ENCODE measurements at places on chromosomes 1 and 21. TPM values are rescaled to one million over a fixed set of nuclear protein-coding genes. Genes with fewer than 3 reads are reported as not detected.

- H3K4me1 ChIP-seq: no peaks in the 10 kb centered on the region
- peaks cover 4% of the 10 kb centered on the region for H3K27me3 ChIP-seq
- H3K27ac ChIP-seq: no peak overlapping the region
Observed at GRCh38 chr1:53851571-53852285, 13.6 kb upstream of the NDC1 start.

GRCh38 chr1:9751971-9752370 is 71.8 kb downstream of the CLSTN1 start:
- H3K36me3 ChIP-seq: peaks cover 33% of the 10 kb centered on the region
- H3K4me1 ChIP-seq: peaks cover 2% of the 10 kb centered on the region
- DNase-seq: no peak
- no peak overlapping the region for H3K27ac ChIP-seq

DNA sequence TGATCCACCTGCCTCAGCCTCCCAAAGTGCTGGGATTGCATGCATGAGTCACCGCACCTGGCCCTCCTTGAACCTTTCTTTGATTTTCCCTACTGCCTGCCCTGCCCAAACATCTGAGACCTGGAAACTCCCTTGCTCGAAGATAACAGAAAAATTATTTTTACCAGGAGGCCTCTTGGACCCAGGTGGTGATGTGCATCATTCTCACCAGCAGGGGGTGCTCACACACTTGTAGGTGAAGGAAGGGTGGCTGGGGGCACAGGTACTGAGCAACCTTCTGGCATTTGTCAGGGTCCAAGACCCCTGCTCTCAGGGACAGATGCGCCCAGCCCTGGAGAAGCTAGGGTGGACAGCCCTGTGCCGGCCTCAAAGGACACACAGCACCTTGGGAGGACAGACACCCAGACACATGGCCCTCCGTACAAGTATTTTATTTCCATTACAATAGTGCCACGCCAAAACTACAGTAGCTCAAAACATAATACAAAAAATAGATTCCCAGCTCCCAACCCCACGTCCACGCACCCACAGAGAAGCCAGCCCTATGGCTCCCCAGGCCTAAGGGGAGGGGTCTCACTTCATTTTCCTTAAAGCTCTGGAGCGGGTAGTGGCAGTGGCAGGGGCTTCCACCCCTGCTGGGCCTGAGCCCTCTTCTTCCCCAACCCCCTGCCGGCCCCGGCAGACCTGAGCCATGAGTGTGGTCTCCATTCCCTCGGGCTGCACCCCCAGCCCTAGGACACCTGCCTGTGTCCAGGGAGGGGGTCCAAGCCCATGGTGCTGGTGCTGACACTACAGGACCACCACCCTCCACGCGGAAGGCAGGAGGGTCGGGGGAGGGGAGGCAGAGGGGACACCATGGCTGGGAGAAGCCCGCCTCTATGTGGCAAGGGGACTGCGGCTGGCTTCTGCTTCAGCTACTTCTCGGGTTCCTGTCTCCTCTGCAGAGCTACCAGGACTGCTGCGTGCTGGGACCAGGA is 40.4 kb upstream of the EIF4G3 start:
- no peaks in the 10 kb centered on the region for H3K27me3 ChIP-seq
- peaks cover 4% of the 10 kb centered on the region for H3K36me3 ChIP-seq
- peak; percentile 78 for DNase-seq
- no peak overlapping the region for H3K4me3 ChIP-seq
- H3K27ac ChIP-seq: no peak overlapping the region

- H3K27me3 ChIP-seq: peaks cover 4% of the 10 kb centered on the region
- no peaks in the 10 kb centered on the region for H3K36me3 ChIP-seq
- no peaks in the 10 kb centered on the region for H3K4me1 ChIP-seq
- no peak overlapping the region for H3K27ac ChIP-seq
Observed at GRCh38 chr1:175717610-175718540, 25.5 kb downstream of the TNR start.

- no peak for DNase-seq
- no peaks in the 10 kb centered on the region for H3K4me1 ChIP-seq
- H3K36me3 ChIP-seq: no peaks in the 10 kb centered on the region
- no peak overlapping the region for H3K4me3 ChIP-seq
Observed at GRCh38 chr1:217712925-217713597, 81.9 kb downstream of the SPATA17 start.

DNA sequence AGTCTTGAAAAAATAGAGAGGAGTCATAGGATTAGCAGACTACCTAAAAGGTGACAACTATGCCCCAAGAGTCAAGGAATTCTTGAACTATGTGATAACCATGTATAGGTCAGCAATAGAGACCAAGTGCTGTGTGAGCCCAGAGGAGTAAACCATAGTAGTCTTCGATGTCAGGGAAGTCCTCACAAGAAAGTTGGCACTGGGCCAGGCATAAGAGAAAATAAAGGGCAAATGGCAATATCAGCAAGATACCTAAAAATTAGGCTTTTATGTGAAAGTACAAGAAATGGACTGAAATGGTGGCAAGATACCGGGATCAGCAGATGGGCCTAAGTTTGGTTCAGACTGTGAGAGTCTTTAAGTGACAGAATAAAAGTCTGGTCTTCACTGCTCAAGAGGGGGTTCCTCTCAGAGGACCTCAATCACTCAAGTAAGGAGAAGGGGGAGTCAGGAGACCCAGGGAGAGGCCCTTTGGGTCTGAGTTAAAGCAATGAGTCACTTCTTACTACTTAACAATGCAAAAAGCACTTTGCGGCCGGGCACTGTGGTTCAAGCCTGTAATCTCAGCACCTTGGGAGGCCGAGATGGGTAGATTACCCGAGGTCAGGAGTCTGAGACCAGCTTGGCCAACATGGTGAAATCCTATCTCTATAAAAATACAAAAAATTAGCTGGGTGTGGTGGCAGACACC is 95.0 kb downstream of the TEX35 start:
- H3K4me3 ChIP-seq: no peak overlapping the region
- no peaks in the 10 kb centered on the region for H3K36me3 ChIP-seq
- no peaks in the 10 kb centered on the region for H3K27me3 ChIP-seq
- DNase-seq: no peak
- H3K4me1 ChIP-seq: no peaks in the 10 kb centered on the region

DNA sequence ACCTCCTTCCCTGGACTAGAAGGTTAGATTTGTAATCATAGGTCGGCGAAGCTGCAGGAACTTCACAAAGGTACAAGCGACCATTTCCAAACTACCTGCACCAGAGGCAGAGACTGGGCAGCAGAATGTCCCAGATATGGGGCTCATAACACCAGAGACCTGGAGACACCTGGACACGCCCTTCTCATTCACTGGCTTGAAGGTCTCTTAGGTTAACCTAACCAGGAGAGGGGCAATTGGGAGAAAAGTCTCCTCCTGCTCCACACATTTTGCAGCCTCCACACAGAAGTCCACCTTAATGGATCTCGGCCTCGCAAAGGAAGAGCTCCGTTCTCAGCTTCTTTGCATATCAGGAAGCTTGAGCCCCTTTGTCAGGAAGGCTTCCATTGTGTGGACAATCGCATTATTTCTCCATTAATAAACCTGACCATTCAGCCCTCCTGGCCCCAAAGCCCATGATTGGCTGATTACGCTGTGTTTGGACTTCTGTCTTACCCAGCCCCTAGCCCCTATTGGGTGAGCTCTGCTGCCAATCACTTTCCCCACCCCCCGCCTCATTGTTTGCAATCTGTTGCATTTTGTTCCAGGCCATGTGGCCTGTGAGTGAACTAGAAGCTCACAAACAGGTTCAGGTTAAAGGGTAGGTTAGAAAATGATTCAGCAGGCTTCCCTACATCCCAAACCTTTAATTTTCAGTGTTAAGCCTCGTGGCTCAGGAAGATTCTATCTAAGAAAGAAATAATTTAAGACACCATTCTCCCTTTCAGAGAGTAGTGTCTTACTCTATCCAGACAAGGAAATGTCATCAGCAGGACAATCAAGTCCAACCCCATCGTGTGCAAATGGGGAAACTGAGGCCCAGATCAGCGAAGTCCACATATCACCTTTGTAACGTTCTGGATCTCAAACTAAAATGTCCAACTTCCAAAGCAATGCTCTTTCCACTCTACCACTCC is 2.8 kb downstream of the MYCL start:
- peaks cover 7% of the 10 kb centered on the region for H3K4me1 ChIP-seq
- no peaks in the 10 kb centered on the region for H3K36me3 ChIP-seq
- no peak overlapping the region for H3K4me3 ChIP-seq
- H3K27me3 ChIP-seq: peaks cover 76% of the 10 kb centered on the region
- no peak overlapping the region for H3K27ac ChIP-seq

DNA sequence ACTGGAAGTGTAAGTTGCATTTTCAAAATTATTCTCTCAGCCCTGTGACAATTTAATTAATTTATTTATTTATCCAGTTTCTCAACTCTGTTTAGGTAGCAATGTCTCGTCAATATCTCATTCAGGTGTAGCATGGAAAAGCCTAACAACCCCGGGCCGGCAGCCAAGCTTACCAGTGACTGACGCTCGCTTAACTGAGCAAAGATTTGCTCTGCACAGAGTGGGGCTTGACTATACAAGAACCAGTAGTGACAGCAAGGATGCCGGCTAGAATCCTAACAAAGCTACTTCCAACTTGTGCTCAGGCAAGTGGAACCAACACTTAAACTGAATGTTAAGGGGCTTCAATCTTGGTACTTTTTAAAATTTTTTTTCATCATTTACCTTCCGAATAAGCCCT is 80.9 kb upstream of the ESRRG start:
- no peak overlapping the region for H3K4me3 ChIP-seq
- no peaks in the 10 kb centered on the region for H3K36me3 ChIP-seq
- no peaks in the 10 kb centered on the region for H3K27me3 ChIP-seq
- no peak for DNase-seq
- no peak overlapping the region for H3K27ac ChIP-seq

- DNase-seq: no peak
- H3K36me3 ChIP-seq: no peaks in the 10 kb centered on the region
- H3K27ac ChIP-seq: no peak overlapping the region
- H3K4me1 ChIP-seq: no peaks in the 10 kb centered on the region
- peaks cover 18% of the 10 kb centered on the region for H3K27me3 ChIP-seq
Observed at GRCh38 chr1:226017070-226017469, 17.9 kb upstream of the SDE2 start.

- H3K27ac ChIP-seq: no peak overlapping the region
- H3K4me3 ChIP-seq: no peak overlapping the region
- H3K4me1 ChIP-seq: no peaks in the 10 kb centered on the region
- H3K27me3 ChIP-seq: no peaks in the 10 kb centered on the region
- H3K36me3 ChIP-seq: no peaks in the 10 kb centered on the region
- no peak for DNase-seq
Observed at GRCh38 chr1:98964198-98964597, 40.5 kb downstream of the PLPPR5 start.

GRCh38 chr21:38661197-38661871 is 144.4 kb upstream of the ETS2 start:
- no peak for DNase-seq
- peaks cover 63% of the 10 kb centered on the region for H3K27me3 ChIP-seq
- peaks cover 2% of the 10 kb centered on the region for H3K36me3 ChIP-seq
- peaks cover 11% of the 10 kb centered on the region for H3K4me1 ChIP-seq
- H3K4me3 ChIP-seq: peak overlapping the region; percentile 26
- no peak overlapping the region for H3K27ac ChIP-seq

- H3K27ac ChIP-seq: peak overlapping the region; percentile 99
- peaks cover 21% of the 10 kb centered on the region for H3K36me3 ChIP-seq
- peak; percentile 52 for DNase-seq
- peak overlapping the region; percentile 96 for H3K4me3 ChIP-seq
- H3K4me1 ChIP-seq: peaks cover 35% of the 10 kb centered on the region
Observed at GRCh38 chr1:67683766-67684525, 1.1 kb upstream of the GADD45A start.

- H3K27me3 ChIP-seq: peaks cover 20% of the 10 kb centered on the region
- no peaks in the 10 kb centered on the region for H3K36me3 ChIP-seq
- no peak overlapping the region for H3K27ac ChIP-seq
- H3K4me1 ChIP-seq: no peaks in the 10 kb centered on the region
Observed at GRCh38 chr1:199821029-199821779, 206.3 kb upstream of the NR5A2 start.

DNA sequence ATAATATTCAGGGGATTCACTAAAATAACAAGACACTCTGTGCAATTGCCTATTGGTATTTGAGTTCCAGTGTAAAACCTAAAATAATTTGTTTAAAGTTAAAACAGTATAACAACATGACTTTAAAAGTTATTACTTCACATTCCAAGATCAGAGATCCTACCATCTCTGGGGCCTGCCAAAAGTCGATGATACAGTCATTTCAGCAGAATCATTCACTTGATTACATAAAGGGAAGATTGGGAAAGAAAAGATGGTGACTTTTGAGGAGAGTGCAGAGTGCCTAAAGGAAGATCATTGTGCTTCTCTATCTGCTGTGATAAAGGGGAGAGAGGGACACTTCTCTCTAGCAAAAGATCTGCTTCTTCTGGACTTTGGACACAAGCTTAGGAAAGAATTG is 784.4 kb upstream of the ADGRL4 start:
- H3K4me3 ChIP-seq: no peak overlapping the region
- no peaks in the 10 kb centered on the region for H3K36me3 ChIP-seq
- H3K27me3 ChIP-seq: no peaks in the 10 kb centered on the region
- DNase-seq: no peak

DNA sequence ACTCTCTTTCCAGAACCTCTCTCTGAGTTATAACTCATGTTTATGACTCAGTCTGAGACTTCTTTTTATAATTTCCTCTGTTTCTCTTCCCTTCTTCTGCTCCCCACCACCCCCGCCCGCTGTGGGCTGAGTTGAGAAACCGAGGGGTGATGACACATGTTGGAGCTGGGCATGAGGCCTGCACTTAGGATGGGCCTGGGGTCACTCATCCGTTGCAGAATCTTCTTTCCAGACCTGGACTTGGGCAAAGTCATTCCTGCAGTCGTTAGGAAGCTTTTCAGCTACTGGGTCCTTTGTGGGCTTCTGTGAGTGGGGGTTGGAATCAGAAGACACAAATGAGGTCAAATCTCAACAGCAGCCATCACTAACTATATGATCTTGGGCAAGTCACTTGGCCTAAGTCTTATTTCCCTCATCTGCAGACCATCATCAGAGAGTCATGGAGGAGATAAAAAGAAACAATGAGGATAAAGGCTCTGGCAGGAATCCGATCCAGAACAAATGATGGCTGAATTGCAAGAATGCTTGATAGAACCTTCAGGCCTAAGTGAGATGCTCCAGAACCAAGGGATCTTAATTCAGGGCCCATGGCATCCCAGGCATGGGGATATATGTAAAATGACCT is 53.4 kb downstream of the RPS6KA1 start:
- DNase-seq: peak; percentile 84
- H3K4me1 ChIP-seq: peaks cover 38% of the 10 kb centered on the region
- H3K36me3 ChIP-seq: no peaks in the 10 kb centered on the region

DNA sequence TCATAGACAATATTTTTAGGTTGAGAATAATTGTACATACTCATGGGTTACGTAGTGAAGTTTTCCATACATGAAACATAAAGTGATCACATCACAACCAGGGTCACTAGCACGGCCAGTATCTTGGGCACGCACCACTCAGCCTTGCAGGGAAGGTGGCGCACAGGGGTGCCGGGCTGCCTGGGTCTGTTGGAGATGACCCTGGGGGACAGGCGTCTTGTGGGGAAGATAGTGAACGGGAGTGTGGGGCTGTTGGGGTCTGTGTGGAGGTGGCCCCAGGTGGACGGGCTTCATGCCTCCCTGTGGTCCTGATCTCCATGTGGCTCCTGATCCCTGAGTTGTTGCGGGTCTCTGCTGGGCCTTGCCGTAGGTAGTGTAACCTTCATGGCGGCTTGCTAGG is 38.3 kb upstream of the PRSS38 start:
- no peak overlapping the region for H3K27ac ChIP-seq
- peaks cover 23% of the 10 kb centered on the region for H3K36me3 ChIP-seq
- no peak for DNase-seq
- H3K4me3 ChIP-seq: no peak overlapping the region
- H3K4me1 ChIP-seq: peaks cover 43% of the 10 kb centered on the region

Gene APOBEC4
- not detected for total RNA-seq

Gene ZNF281
- total RNA-seq: 11.9 TPM

Gene HORMAD1
- not detected for total RNA-seq

Gene LRRIQ3
- total RNA-seq: 1.4 TPM

Gene NUP210L
- total RNA-seq: not detected

Measured in activated CD8-positive, alpha-beta memory T cell treated with anti-CD3 and anti-CD28 coated beads, Interleukin-2, amount 10 ng/mL, durations not matched to agents 7 days and 5 days (primary cell).